ENCODE measurements at places on chromosomes 7 and 10.

- no peak for DNase-seq
These were observed 60.1 kb downstream of the LANCL2 start for GRCh38 chr7:55425141-55425752.

DNA sequence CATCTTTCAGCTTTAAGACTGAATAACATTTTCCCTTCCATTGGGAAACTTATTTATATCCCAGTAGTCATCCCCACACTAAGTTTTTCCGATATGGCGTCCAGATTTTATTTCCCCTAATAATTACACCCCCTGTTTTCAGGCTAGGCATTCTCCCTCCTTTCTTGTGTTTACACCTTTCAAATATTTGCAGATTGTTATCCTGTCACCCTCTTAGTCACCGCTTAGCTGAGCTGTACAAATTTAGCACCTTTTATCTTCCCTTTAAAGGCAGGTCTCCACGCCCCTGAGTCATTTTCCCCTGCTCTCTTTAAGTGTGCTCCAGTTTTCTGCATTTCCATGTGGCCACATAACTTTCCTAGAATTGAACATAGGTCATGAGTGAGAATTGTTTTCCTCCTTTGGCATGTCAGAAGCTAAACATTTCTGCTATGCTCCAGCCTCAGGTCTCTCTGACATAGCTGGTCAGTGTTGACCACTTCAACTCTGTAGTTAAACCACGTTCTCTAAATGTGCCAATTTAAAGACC is 47.4 kb downstream of the LRRC4 start:
- DNase-seq = no peak

GRCh38 chr10:22570234-22570633 is 144.1 kb downstream of the PIP4K2A start:
- DNase-seq = no peak

DNA sequence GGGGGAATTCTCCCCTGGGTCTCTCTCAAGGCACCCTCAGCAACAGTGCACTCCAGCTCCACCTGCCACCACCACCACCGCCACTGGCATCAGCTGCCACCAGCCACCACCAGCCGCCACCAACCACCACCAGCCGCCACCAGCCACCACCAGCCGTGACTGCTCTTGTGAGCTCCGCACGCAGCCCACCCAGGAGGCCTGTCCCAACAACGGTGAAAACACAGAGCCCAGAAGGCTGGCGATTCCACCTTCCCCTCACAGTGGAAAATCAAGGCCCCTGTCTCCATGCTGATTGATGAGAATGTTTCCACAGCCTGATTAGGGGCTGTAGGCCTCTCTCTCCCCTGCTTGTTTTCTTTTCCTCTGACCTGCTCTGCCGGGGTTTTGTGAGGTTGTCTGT is 41.1 kb downstream of the COBL start:
- DNase-seq = no peak

GRCh38 chr10:127470911-127471310 is 78.2 kb upstream of the NPS start:
- DNase-seq = no peak

DNA sequence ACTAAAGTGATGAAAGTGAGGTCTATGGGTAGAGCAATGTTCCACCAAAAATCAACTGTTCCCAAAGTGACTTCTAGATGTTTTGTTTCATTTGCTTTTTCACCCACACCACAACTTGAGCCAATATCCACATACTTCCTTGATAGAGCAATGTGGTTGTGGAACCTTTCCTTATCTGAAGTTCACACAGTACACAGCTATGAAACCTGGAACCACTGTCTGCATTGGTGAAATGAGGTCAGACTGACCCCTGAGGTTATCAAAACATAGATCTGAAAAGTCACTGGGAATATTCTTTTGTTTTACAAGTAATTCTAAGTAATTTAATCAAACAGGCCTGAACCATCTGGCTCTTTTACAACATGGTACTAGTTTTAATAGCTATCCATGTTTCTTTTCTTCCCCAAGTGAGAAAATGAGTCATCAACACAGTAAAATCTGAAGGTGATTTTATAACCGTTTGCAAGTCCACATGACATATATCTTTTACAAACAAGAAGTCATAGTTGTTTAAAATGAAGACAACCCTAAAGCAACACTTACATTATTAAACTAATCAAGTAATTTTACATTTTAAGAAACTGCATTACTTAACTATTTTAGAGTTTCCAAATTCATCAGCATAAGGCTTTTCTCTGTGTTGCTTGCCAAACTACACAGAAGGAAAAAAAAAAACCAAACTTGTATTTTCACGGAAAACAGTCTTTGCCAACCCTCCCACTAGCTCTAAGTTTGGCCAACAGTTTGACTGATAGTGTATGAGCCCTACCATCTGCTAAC is 80.3 kb downstream of the LRRC17 start:
- DNase-seq = no peak

- DNase-seq = no peak
These were observed 4.4 kb upstream of the EN2 start for GRCh38 chr7:155453296-155454182.

GRCh38 chr7:24199978-24200377 is 84.0 kb upstream of the NPY start:
- no peak for DNase-seq

- DNase-seq = peak; percentile 78
These were observed at the start of gene GATA3 for GRCh38 chr10:8054494-8055407. GATA3 (plus strand) TSS chr10:8054688; CDS start chr10:8055656, 968 bp downstream.

DNA sequence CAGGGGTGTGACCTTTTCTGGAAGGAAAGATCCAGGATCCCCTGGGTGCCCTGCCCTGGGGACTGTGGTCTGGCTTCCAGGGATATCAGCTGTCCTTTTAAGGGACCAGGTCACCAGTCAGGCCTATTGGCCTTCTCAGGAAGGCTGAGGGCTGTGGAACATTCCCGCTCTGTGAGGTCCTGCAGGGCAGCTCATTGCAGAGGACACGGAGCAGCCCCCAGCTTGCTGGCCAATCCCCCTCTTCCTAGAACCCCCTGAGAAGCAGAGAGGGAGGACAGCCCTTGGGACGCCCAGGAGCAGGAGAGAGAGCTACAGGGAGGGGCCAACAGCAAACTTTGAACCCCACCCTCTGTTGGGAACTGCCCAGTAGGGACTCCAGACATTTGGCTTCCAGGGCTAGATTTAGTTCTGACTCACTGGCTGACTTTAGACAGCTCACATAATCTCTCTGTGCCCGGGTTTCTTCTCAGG is 67.9 kb upstream of the COL13A1 start:
- DNase-seq = no peak

DNA sequence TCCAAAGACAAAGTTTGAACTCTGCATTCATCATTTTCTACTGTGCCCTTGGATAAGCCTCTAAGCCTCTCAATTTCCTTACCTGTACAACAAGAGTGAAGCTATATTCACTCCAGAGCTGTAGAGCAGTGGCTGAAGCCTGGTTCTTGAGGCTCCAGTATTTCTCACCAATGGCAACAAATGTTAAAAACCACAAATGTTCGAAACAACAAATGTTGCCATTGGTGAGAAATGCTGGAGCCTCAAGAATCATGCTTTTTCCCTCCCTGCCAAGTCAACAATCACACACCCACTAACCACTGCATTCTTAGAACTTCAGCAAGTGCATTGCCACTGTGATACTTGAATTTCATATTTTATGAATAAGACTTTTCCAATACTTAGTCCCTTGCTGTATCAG is 237.9 kb downstream of the TMEM26 start:
- no peak for DNase-seq

DNA sequence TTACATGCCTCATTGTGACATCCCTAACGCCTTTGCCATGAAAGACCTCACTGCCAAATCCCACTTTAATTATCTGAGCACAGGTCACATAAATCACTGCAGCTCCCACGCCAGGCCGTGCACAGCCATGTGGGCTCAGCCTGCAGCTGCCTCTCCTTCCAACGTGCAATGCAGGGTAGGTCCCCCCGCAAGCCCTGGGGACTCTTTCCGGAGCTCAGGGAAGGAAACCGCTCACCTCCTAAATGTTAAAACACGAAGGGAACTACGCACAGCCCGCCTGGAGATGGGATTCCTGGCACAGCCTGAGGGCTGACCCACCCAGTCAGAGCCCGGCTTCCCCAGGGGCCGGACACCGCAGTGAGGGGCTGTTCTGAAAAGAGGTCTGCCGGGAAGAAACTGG is 128.0 kb downstream of the MAD1L1 start:
- no peak for DNase-seq

GRCh38 chr7:155191901-155192478 is 105.7 kb upstream of the INSIG1 start:
- no peak for DNase-seq

GRCh38 chr7:25968205-25968993 is 183.6 kb upstream of the NFE2L3 start:
- peak; percentile 35 for DNase-seq

GRCh38 chr7:143410521-143411004 is 1.9 kb upstream of the EPHA1 start:
- no peak for DNase-seq

DNA sequence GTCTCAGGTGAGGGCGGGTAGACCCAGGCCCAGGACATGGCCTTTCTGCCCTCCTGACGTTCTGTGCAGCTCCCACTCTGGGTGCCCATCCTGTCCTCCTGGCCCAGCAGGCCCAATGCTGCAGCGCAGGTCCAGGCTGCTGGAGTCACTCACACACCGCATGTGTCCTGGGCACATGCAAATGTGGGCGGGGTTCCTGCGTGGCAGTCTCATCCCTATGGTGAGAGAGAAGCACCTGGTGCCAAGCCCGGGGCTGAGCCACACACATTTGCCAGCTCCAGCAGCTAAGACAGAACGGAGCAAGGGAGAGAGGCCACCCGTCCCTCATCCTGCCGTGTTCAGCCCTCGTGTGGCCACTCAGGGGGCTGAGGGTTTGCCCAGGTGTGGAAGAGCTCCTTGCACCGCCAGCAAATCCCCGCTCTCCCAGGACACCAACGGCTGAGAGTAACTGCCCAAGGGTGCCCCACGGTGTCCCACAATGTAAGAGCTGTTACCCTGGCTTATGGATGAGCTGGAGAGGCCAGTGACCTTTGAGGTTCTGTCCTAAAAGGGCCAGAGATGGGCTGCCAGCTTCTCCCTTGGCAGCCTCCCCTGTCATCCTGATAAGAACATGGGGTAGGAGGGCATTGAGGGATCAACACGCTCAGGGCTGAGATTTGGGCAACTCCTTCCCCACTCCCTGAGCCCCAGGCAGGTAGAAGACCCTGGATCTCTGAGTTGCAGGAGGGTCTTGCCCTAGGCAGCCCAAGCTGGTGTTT is 4.4 kb downstream of the FUOM start:
- DNase-seq = no peak

GRCh38 chr10:3987143-3987974 is 202.3 kb upstream of the KLF6 start:
- DNase-seq = no peak

DNA sequence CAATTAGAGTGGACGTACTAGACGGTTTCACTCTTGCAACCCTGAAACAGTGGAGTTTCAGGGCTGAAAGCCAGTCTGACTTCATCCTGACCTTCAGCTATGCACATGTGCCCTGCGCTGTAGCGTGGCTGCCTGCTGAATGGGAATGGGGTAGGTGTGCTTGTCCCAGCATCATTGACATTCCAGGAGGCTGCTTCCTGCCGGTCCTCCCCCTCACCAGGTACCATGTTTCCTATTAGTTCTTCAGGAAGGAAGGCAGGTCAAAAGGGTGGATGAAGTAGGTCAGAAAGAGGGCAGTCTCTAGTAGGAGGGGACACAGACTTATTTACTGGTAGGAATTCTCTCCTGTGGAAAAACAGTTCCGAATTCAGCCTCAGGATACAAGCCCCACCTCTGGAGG is 551.8 kb upstream of the GALNT17 start:
- DNase-seq = no peak

DNA sequence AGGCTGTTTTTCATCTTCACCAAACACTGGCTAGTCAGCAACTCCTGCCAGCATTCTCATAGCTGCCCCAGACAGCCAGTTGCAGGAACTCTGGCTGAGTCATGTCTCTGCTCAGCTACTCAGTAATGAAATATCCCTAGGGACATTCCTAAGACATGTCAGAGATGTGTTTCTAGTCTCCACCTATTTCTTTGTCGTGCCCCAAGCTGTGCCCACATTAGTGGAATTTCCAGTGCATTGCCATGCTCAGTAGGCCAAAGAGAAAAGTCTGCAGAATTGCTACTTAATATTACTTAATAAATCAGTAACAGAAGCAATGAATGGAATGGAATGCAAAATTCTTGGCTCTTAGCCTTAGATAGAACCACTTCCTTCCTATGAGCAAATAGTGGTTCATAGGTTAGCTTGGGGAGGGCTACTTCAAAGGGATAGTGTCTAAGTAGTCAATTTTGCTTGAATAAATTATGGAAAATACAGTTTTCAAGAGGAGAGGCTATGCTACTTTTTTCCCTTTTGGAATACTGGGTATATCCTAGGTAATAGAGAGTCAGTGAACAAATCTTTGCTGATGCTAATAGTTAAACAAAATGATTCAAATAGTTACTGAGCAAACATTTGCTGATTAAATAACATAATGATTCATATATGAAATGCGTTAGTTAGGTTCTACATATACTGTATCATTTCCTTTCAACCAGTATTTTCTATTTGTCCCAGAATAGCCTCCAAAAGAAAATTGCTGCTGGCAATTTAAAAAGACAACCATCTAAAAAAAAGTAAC is 23.6 kb upstream of the SEMA3C start:
- no peak for DNase-seq

DNA sequence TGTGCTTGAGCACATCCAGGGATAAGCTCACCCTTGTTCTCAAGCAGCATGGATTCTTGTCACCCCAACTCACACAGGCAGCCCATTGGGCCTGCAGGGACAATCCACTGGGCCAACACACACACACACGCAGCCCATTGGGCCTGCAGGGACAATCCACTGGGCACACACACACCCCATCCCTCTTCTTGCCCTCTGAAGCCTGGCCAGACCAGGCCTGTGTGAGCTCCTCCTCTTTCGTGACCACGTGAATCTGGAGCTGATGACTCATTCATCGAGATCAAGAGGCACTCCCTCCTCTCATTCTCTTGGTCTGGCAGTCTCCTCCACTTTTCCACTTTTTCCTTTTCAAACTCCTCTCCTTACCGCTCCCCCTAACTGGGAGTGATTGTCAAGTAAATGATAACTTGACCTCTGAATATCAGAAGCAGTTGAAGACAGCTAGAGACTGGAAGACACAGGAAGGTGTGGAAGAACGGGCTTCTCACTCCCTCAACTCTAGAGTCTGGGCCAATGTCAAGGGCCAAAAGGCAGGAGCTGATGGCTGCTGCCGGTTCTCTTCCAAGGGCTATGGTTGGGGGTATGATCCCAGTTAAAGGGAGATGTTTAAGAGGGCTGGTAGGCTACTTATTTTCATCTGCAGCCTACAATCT is 89.7 kb downstream of the HIPK2 start:
- DNase-seq = no peak

- no peak for DNase-seq
These were observed 117.5 kb upstream of the TMEM168 start for GRCh38 chr7:112907658-112908057.
